ENCODE measurements at places on chromosomes 3 and 15.

GRCh38 chr3:151838574-151839312 is 24.8 kb downstream of the AADAC start:
- H3K36me3 ChIP-seq, result no peaks in the 10 kb centered on the region
- H3K27me3 ChIP-seq, result no peaks in the 10 kb centered on the region
- no peaks in the 10 kb centered on the region for H3K4me1 ChIP-seq
- DNase-seq, result no peak

- DNase-seq, result no peak
- H3K4me1 ChIP-seq, result peaks cover 60% of the 10 kb centered on the region
- H3K27me3 ChIP-seq, result no peaks in the 10 kb centered on the region
- H3K36me3 ChIP-seq, result no peaks in the 10 kb centered on the region
These were observed 6.6 kb downstream of the STIMATE start for GRCh38 chr3:52890735-52891134.

- no peaks in the 10 kb centered on the region for H3K36me3 ChIP-seq
- H3K4me3 ChIP-seq, result no peak overlapping the region
- peaks cover 48% of the 10 kb centered on the region for H3K4me1 ChIP-seq
- peak overlapping the region; percentile 23 for H3K27ac ChIP-seq
- H3K27me3 ChIP-seq, result no peaks in the 10 kb centered on the region
These were observed 121.7 kb upstream of the DLG1 start for GRCh38 chr3:197420115-197420514.

GRCh38 chr15:61205346-61205921 is 23.7 kb downstream of the RORA start:
- H3K27ac ChIP-seq, result no peak overlapping the region
- no peak overlapping the region for H3K4me3 ChIP-seq
- H3K36me3 ChIP-seq, result no peaks in the 10 kb centered on the region
- no peaks in the 10 kb centered on the region for H3K27me3 ChIP-seq

- no peaks in the 10 kb centered on the region for H3K4me1 ChIP-seq
- no peak for DNase-seq
- H3K4me3 ChIP-seq, result no peak overlapping the region
- H3K27me3 ChIP-seq, result no peaks in the 10 kb centered on the region
These were observed 10.5 kb downstream of the BNIP2 start for GRCh38 chr15:59678620-59679019.

GRCh38 chr3:161969867-161970266 is 473.3 kb downstream of the OTOL1 start:
- H3K27me3 ChIP-seq, result no peaks in the 10 kb centered on the region
- H3K4me3 ChIP-seq, result no peak overlapping the region
- no peak overlapping the region for H3K27ac ChIP-seq
- H3K36me3 ChIP-seq, result no peaks in the 10 kb centered on the region
- no peaks in the 10 kb centered on the region for H3K4me1 ChIP-seq

- H3K27me3 ChIP-seq, result no peaks in the 10 kb centered on the region
- no peak overlapping the region for H3K27ac ChIP-seq
- no peak for DNase-seq
- H3K4me1 ChIP-seq, result no peaks in the 10 kb centered on the region
- no peak overlapping the region for H3K4me3 ChIP-seq
These were observed 1369.8 kb upstream of the GBE1 start for GRCh38 chr3:83131236-83131635.

- no peaks in the 10 kb centered on the region for H3K4me1 ChIP-seq
- no peak overlapping the region for H3K4me3 ChIP-seq
- no peak overlapping the region for H3K27ac ChIP-seq
- no peaks in the 10 kb centered on the region for H3K36me3 ChIP-seq
These were observed 39.9 kb downstream of the DENND4A start for GRCh38 chr15:65752151-65752700.

- no peak for DNase-seq
- H3K4me1 ChIP-seq, result peaks cover 29% of the 10 kb centered on the region
- H3K36me3 ChIP-seq, result no peaks in the 10 kb centered on the region
- H3K27ac ChIP-seq, result no peak overlapping the region
These were observed 49.1 kb downstream of the CA12 start for GRCh38 chr15:63332367-63333124.

- H3K4me1 ChIP-seq, result peaks cover 31% of the 10 kb centered on the region
- no peak overlapping the region for H3K27ac ChIP-seq
- no peak for DNase-seq
- no peak overlapping the region for H3K4me3 ChIP-seq
These were observed 137.3 kb upstream of the UBE2E1 start for GRCh38 chr3:23668430-23668904.

GRCh38 chr3:156630773-156631093 is 43.7 kb upstream of the TIPARP start:
- no peaks in the 10 kb centered on the region for H3K36me3 ChIP-seq
- H3K27ac ChIP-seq, result no peak overlapping the region
- H3K27me3 ChIP-seq, result no peaks in the 10 kb centered on the region
- DNase-seq, result no peak

DNA sequence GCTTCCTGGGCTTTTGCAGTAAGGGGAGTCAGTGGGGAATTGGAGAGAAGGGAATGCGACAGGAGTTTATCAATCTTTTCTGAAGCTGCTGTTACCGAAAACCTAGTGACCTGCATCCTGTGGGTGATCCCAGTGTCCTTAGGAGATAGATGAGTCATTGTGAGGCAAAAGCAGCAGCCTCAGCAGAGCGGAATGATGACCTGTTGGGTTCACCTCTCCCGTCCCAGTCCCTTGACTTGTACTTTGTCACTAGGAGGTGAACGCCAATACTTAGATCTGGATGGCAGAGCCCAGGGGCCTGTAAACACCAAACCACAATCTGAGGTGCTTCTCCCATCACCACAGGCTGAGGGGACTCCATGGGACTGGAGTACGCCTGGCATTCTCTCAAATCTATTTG is 17.9 kb downstream of the CDAN1 start:
- no peak overlapping the region for H3K27ac ChIP-seq
- no peaks in the 10 kb centered on the region for H3K27me3 ChIP-seq
- H3K36me3 ChIP-seq, result peaks cover 67% of the 10 kb centered on the region
- peaks cover 20% of the 10 kb centered on the region for H3K4me1 ChIP-seq
- H3K4me3 ChIP-seq, result no peak overlapping the region

GRCh38 chr15:41811432-41812195 is 16.3 kb upstream of the JMJD7 start:
- DNase-seq, result peak; percentile 14
- H3K27ac ChIP-seq, result no peak overlapping the region
- H3K4me3 ChIP-seq, result no peak overlapping the region
- H3K27me3 ChIP-seq, result no peaks in the 10 kb centered on the region

DNA sequence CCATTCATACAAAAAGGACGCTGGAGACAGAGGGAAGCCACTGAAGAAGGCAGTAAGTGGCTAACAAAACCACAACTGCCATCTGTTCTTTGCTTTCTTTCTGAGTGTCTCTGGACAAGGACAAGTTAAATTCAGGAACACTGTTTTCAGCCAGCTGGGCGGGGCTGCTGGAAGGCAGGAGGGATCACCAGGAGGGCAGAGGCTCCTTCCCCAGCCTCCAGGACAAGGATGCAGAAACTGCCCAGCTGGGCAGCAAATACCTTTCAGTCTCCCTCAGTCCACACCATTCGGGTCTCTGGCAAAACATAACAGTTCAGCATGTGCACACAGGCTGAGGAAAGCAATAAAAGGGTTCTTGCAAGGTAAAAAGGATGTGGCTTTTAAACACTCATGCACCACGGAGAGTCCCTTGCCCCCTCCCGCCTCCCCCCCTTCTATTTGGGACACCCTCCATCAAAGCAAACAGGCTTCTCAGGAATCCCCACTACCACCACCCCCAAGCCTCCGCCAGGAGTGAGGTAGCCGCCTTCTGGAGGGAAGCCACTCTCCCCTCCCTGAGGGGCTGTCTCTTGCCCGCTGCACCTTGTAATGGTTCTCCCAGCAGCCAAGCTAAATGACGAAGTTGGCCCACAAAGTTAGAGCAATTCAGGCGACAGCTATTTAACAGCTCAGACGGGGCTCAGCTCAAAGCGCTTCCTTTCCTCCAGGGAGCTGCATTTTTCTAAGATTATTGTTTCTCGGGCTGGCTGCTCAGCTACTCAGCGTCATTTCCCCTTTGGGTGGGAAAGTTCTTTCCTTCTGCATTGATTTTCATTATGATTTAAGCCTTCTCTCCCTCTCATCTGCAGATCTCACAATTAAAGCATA is 3.8 kb downstream of the HEG1 start:
- no peaks in the 10 kb centered on the region for H3K27me3 ChIP-seq

DNA sequence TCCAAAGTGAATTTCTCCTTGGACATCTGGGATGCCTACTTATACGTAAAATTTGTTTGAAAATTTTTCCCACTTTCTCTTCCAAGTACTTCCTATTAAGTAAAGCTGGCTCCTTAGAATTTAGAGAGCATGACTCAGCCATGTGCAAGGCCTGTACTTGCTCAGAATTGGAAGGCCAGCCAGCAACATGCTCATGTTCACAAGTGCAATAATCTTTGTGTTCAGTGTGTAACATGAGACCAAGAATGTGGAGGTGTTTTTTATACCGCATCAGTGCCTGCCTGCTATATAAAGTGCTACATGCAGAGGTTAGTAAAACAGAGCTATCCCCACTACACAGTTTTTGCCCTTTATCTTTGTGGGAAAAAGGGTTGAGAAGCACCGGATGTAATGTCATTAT is 151.9 kb upstream of the FEZF2 start:
- H3K27ac ChIP-seq, result no peak overlapping the region
- no peaks in the 10 kb centered on the region for H3K4me1 ChIP-seq
- DNase-seq, result no peak
- H3K27me3 ChIP-seq, result no peaks in the 10 kb centered on the region

- H3K36me3 ChIP-seq, result no peaks in the 10 kb centered on the region
- H3K4me3 ChIP-seq, result peak overlapping the region; percentile 60
- H3K27me3 ChIP-seq, result peaks cover 88% of the 10 kb centered on the region
- no peak for DNase-seq
- peak overlapping the region; percentile 65 for H3K27ac ChIP-seq
These were observed 1.1 kb downstream of the SLC6A1 start for GRCh38 chr3:10993729-10994065.

DNA sequence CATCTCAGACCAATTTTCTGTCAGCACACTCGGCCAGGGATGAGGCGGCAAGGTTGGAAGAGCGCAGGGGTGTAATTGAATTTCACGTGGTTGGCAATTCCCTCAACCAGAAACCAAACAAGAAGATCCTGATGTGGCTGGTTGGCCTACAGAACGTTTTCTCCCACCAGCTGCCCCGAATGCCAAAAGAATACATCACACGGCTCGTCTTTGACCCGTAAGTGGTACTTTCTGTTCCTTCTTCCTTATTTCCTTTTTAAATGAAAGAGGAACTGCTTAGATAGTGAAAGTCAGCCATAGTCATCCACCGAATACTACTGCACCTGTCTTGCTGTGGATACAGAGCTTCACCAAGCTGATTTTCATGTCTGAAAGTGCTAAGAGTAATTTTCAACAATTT is 60.1 kb downstream of the SGO1 start:
- H3K27me3 ChIP-seq, result no peaks in the 10 kb centered on the region
- H3K4me3 ChIP-seq, result no peak overlapping the region
- DNase-seq, result no peak

DNA sequence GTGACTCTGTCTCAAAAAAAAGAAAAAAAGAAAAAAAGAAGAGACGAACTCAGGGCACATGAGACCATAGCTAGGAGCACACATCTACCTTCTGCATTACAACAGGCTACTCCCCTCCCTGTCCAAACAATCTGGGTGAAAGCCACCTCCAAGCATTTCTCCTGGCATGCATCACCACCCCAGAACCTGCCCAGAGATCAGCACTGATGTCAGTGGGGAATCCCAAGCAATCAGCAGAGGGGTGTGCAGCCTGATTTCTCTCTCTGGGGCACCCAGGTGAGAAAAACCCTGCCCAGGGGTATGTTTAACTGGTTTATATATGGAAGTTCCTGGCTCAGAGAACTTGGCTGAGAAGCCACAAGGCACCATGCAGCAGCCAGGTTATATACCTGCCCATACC is 59.4 kb downstream of the CDC25A start:
- H3K4me3 ChIP-seq, result no peak overlapping the region
- no peaks in the 10 kb centered on the region for H3K36me3 ChIP-seq
- no peak for DNase-seq
- H3K27ac ChIP-seq, result no peak overlapping the region
- H3K4me1 ChIP-seq, result peaks cover 12% of the 10 kb centered on the region

GRCh38 chr15:55770806-55771205 is 27.9 kb upstream of the PRTG start:
- DNase-seq, result no peak
- H3K4me1 ChIP-seq, result no peaks in the 10 kb centered on the region
- no peaks in the 10 kb centered on the region for H3K27me3 ChIP-seq
- no peak overlapping the region for H3K4me3 ChIP-seq
- no peaks in the 10 kb centered on the region for H3K36me3 ChIP-seq
- no peak overlapping the region for H3K27ac ChIP-seq

- H3K4me1 ChIP-seq, result peaks cover 24% of the 10 kb centered on the region
- H3K27ac ChIP-seq, result peak overlapping the region; percentile 56
- no peaks in the 10 kb centered on the region for H3K27me3 ChIP-seq
- no peak overlapping the region for H3K4me3 ChIP-seq
- H3K36me3 ChIP-seq, result no peaks in the 10 kb centered on the region
These were observed 161.3 kb downstream of the KLF13 start for GRCh38 chr15:31487811-31488436.

DNA sequence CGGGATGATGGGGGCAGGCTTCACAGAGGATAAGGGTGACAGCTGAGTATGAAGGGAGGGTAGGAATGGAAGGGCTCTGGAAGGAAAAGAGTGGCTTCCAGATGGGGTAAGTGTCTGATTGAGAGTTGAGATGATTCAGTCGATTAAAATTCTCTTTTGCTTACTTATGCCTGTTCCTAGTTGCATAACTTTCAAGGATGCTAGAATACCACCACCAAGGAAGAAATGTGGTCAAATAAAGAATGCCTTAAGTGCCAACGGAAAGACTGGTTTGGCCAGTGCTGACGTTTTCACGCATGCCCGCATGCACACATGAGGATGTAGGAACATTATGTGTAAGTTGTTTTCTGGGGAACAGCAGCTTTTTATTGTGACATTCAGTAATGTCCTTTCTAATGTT is 263.4 kb upstream of the WNT5A start:
- H3K4me3 ChIP-seq, result no peak overlapping the region
- H3K4me1 ChIP-seq, result peaks cover 9% of the 10 kb centered on the region
- no peaks in the 10 kb centered on the region for H3K27me3 ChIP-seq
- no peak for DNase-seq

DNA sequence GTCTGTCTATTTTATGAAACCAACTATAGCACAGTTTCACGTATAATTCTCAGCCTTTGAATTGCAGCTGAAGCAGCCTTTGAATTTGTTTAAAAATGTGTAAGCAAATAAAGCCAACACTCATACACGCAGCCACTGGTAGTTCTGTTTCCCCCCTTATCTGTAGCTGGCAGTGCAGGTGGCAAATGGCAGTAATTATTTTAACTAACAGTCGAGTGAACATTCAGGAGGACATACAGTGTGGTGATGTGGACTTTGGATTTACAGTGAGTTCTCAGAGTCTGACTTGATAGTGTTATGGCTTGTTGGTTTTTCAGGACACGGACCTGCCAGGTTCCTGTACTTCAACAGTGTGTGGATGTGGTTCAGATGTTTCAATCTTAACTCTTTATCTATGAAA is 64.0 kb upstream of the SKOR1 start:
- no peak overlapping the region for H3K27ac ChIP-seq
- no peaks in the 10 kb centered on the region for H3K27me3 ChIP-seq
- no peak overlapping the region for H3K4me3 ChIP-seq
- DNase-seq, result no peak

DNA sequence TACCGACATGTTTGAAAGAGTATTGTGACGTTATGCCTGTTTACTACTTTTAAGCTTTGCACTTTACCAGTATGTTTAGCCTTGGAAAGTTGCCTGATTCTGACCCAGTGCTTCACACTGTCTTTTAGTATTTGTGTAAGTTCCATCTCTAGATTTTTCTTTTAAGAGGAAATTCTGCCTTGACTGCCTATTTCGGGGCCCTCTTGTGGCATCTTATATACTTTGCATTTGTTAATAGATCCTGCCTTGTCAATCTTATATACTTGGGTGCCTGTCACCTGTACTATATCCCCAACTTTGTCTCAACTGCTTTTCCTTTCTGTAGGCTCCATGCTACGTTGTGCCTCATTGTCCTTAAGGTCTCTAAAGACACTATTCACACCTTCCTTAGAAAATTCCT is 244.6 kb downstream of the STXBP5L start:
- no peak for DNase-seq
- H3K27ac ChIP-seq, result no peak overlapping the region
- H3K4me3 ChIP-seq, result no peak overlapping the region
- H3K36me3 ChIP-seq, result no peaks in the 10 kb centered on the region

Data from esophagus squamous epithelium (tissue), 5 donors.